ENCODE measurements at places on chromosomes 12 and 14.

- DNase-seq, result no peak
Observed at GRCh38 chr12:48894271-48894670, 28.6 kb upstream of the RND1 start.

- no peak for DNase-seq
Observed at GRCh38 chr14:99412117-99413061, 68.3 kb downstream of the SETD3 start.

DNA sequence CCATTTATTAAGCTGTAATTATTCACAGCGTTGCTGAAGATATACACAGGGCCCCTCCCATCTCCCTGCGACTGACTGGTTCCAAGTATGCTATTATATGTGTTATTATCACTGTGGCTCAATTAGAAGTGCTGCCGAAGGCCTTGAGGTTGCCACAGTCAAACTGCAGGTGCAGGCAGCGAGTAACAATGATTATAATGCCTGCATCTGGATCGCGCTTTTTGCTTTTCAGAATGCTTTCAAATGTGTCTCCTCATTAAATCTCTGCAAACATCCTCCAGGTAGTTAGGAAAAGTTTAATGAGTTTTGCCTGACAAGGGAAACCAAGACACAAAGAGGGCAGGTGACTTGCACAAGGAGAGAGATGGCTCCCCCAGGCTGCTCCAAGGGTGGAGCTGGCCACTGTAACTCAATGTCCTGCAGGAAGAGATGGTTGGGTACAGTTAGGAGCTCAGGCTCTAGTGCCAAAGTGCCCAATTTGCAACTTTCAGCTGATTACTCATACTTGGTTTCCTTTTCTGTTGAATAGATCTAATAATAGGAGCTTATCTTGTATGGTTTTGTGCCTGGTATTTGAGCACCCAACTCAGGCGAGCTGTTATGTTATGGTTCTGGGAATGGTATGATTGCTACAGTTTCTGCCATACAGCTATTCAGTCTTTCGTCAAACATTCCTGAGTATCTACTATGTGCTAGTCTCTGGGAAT is 1.7 kb upstream of the SYNE3 start:
- peak; percentile 41 for DNase-seq

- DNase-seq, result no peak
Observed at GRCh38 chr14:20388159-20388558, 25.1 kb downstream of the TEP1 start.

DNA sequence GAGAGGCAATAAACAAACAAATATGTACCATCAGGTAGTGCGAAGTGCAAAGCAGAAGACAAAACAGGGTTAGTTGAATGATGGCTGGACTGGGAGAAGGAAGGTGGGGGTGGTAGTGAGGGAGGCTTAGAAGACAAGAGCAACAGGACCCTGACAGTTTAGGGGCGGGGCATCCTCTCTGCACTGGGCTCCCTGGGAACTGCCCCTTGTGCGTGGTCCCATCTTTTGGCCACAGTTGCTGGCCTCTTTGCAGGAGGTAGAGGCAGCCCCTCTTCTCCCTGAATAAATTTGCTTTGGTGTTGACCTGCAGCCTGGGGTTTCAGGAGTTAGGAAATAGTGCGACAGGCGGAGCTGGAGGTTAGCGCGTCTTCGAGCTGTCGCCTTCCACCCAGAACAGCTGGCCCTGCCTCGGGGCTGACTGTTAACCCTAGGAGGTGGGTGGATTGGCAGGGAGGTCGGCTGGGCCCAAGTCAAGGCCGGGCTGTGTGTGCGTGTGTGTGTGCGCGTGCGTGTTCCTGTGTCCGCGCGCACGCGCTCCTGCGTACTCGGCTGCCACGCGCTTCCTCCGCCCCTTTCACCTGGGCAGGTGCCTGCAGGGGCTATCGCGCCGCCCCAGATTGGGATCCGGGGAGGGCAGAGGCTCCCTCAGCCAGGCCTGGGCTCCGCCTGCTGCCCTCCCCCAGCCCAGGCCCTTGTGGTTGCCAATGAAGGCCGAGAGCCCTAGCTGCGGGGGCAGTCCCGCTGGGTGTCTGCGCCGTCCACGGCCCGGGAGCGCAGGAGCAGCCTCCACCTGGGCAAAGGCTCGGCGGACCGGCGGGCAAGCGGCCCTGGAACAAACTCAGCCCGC is 180.8 kb downstream of the ADCK1 start:
- DNase-seq, result no peak

GRCh38 chr12:11884706-11885105 is 186.0 kb upstream of the BCL2L14 start:
- no peak for DNase-seq

DNA sequence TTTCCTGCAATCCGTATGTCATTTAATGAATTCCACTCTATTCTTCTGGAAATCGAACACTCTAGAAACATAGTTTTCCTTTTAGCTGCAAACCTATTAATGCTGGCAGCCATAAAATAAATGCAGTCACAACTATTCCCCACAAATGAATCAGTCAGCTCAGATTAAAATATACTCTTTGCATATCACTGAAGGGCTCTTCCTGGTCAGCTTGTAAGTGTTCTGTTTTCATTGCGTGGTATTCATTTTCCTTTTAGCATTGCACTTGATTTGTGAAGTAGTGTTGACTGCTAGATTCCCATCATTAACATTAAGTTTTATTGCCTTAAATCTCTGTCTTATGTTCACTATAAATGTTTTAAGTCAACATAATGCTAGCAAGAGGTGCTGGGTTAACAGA is 685.9 kb downstream of the DIO2 start:
- no peak for DNase-seq

- no peak for DNase-seq
Observed at GRCh38 chr12:96176575-96176974, 17.6 kb upstream of the ELK3 start.

- no peak for DNase-seq
Observed at GRCh38 chr14:87231336-87232026, 761.5 kb downstream of the GALC start.

DNA sequence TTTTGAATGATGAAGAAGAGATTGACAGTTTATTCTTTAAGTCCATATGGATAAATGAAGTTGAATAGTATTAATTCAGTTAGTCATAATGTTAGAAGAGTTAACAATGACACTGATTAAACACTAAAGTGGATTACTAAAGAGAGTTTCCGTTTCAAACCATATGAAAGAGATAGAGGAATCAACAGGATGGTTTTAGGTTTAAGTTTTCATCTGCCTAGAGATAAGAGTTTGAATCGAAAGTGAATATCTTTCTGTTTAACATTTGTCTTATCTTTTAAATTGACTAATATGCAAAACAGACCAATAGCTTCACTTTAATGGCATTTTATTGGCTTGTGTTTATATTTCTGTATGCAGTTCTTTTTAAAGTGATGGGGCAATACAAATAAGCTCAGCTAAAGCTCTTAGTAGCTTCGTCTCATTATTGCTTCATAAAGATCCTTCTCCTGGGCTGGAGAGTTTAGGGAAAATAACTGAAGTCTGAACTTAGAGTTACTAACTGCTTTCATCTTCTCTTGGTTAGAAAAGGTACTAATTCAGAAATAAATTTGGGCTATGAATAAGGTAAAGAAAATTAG is 66.0 kb downstream of the MIPOL1 start:
- DNase-seq, result no peak

DNA sequence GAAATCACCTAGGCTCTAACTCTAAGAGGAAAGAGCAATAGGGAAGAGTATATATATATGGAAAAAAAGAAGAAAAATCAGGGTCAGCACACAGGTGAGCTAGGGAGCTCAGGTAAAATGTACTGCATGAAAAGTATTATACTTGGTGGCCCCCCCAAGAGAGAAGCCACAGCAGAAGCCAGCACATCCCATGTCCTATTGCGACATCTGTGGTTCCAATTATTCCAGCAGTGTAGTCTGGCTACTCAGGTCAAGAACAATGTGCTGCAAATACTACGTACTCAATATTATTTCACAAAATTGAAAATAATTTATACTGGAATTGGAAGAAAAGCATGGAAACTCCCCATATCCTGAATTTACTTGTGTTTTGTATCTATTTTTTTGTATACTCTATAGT is 85.5 kb downstream of the CEP83 start:
- no peak for DNase-seq

- no peak for DNase-seq
Observed at GRCh38 chr12:81077686-81078441, at the start of gene ACSS3. Gene ACSS3 (plus strand): TSS chr12:81078079. CDS start chr12:81078121, 42 bp downstream.

DNA sequence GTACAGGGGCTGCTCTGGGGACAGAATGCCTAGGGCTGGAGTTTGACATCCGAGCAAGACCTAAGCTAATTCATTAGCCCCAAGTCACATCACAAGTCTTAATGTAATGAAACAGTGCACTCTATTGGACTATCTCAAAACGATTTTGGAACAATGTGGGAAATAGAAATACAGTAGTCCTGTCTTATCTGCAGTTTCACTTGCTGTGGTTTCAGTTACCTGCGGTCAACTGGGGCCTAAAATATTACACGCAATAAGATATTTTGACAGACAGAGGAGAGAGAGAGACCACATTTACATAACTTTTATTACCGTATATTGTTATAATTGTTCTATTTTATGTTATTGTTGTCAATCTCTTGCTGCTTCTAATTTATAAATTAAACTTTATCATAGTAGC is 21.1 kb downstream of the MOAP1 start:
- no peak for DNase-seq

DNA sequence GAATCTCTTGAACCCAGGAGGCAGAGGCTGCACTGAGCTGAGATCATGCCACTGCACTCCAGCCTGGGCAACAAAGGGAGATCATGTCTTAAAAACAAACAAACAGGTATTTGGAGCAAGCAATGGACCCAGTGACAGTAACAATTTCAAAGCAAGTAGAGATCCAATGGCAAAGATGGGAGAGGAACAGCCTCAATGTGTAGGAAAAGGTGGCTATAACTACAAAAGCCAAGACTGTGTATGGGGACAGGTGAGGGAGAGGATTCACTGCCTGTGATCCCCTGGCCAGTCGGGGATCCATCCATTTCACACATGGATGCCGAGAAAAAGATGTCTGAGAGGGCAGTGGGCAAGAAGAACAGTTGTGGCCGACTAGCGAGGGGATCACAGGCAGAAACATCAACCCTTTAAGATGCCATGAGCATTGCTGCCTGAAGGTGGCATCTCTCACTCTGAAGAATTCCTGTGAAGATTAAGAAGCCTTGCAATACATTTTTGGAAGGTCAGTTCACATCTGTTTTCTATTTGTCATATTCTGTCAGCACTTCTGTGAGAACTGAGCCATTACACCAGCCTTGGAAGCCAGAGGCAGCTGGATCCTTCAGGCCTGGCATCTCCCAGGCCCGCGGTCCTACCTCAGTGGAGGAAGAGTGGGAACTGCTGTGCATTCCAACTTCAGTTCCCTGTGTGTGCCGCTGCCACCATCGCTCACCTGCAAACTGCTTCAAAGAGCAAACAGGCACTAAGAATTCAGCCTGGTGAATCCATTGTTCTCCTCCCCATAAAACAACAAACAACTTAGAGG is 54.5 kb upstream of the FRS2 start:
- DNase-seq, result no peak

GRCh38 chr14:65128096-65128495 is 25.8 kb upstream of the MAX start:
- no peak for DNase-seq

DNA sequence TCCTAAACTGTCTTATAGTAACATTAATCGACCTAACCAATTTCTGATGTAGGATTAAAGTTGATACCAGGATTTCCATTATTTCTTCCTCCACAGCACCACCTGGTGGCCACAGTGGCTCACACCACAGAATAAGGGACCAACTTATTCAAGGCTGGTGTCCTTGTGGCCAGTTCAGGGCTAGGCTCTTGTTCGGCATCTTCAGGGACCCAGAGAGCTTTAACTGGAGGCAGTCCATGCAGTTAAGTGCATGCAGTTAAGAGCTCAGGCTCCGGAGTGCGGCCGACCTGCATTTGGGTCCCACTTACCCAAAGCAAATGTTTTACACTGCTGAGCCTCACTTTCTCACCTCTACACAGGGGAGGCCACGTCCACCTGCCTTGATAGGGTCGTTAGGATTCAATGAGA is 42.0 kb upstream of the GPR68 start:
- DNase-seq, result peak; percentile 86

DNA sequence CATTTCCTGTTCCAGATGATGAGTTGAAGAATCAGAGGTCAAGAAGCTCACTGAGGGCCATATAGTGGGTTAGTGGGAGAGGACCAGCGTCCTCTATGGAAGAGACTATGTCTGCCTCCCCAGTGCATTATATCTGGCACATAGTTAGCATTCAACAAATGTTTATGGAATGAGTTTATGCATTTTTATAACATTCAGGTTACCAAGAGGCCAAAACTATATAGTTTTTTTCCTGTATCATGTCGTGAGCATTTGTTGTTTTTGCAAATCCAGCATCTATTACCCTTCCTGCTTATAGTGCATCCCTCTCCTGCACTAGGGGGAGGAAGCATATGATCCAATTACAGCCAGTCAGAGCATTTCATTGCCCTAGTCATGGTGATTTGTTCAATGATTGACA is 60.6 kb downstream of the SUDS3 start:
- DNase-seq, result no peak
